ENCODE measurements at places on chromosomes 1 and 21.
A peak's percentile ranks its signal among the peaks of the same experiment; 100 is the strongest.

DNA sequence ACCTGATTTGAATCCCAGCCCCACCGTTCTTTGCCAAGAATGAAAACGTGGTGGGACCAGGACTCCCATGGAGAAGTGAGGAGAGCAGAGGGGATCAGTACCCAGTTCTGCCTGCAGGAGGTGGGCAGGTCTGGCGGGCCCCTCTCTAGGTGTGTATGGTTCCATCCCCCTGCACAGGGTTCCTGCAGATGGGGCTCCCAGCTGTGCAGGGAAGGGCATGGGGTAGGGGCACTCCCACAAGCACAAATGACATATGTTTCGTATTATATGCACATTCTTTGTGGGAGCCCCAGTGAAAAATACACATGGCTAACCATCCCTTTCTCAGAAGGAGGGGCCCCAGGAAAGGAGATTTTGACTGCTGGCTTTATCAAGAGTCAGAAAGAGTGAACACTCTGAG, 144.6 kb downstream of the PLPP3 start:
- DNase-seq: no peak

- no peak for DNase-seq
These were observed 100.6 kb upstream of the RUNX1 start for GRCh38 chr21:35149698-35150097.

DNA sequence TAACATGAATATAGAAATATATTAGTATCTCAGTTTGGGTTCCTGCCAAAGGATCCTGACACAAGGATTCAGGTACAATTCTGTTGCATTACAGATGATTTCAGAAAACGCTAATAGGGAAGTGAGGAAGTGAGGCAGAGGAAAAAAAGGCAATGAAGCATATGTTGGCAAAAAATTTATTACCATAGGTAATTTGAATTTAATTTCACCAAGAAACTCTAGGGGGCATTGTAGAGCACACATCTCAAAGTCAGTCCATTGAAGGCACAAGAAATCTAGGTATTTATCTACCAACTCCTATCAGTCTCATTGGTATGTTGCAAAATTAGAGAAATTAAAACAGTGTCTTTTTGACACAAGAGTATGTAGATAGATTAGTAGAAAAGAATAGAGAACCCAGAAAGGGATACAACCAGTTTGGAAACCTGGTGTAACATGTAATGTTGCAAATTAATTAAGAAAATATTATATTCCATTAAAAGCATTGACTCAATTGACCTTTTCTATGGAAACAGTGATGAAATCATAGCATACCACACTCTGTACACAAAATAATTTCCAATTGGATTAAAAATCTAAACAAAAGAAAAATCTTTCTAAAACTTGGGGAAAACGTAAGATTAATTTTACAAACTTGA, 104.9 kb upstream of the SNX7 start:
- DNase-seq: no peak

DNA sequence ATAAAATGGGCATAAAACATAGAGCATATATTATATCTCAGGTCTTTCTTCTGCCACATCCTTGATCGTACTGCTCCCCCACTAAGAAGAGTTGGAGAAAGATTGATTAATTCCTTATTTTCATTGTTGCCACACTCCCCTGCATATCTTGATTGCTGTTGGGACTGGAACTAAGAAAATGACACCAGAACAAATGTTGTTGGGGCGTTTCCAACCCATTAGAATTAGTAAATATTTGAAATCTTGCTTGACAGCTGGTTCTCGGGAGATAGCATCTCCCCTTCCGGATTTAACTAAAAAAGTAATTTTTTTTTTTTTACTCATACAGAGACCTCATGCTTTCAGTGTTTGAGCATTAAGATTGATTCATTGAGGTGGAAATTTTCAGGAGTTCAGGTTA, 493.0 kb upstream of the PLXNA2 start:
- DNase-seq: no peak

- no peak for DNase-seq
These were observed 1171.8 kb downstream of the AMY1C start for GRCh38 chr1:104921525-104921924.

- DNase-seq: no peak
These were observed 9.4 kb upstream of the UHMK1 start for GRCh38 chr1:162488219-162488618.

GRCh38 chr1:205495237-205495823, 9.1 kb upstream of the CDK18 start:
- DNase-seq: no peak

- DNase-seq: no peak
These were observed 2.6 kb upstream of the RORC start for GRCh38 chr1:151834239-151834638.

DNA sequence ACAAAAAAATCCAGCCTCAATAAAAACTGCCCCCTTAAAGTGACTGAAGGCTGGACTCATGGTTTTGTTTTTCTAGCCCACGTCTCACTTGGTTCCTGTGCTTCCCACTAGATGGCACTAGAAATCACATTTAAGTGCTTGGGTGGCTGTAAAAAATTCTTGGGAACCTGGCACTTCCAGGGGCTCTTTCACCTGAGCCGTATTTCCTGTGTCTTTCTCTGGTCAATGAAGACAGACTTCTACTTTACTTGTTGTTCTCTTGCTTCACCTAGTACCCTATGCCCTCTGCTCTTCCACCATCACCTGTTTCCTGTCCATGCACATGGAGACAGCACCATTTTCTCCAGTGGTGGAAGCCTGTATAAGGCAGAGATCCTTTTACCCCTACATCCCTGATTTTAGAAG, 20.0 kb downstream of the METTL13 start:
- DNase-seq: no peak

DNA sequence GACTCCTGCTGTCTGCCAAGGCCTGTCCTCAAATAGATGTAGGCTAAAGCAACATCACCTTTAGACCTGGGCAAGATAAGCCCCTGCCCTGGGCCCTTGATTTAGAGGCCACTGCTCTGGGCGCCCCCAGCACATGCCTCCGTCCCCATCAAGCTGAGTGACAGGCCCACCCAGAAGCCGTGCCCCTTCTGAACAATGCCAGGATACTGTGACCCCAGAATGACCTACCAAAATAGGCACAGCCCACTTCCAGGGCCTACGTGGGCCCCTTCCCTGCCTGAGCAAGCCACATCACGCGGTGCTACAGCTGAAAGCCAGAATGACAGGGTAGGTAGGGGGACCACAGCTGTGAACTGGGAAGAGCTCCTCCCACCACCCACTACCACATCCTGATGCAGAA, 24.7 kb upstream of the BECN2 start:
- no peak for DNase-seq

GRCh38 chr21:46532080-46532479, 72.8 kb downstream of the S100B start:
- no peak for DNase-seq

- DNase-seq: peak; percentile 36
These were observed 51.8 kb upstream of the FAM89A start for GRCh38 chr1:231091831-231092301.

DNA sequence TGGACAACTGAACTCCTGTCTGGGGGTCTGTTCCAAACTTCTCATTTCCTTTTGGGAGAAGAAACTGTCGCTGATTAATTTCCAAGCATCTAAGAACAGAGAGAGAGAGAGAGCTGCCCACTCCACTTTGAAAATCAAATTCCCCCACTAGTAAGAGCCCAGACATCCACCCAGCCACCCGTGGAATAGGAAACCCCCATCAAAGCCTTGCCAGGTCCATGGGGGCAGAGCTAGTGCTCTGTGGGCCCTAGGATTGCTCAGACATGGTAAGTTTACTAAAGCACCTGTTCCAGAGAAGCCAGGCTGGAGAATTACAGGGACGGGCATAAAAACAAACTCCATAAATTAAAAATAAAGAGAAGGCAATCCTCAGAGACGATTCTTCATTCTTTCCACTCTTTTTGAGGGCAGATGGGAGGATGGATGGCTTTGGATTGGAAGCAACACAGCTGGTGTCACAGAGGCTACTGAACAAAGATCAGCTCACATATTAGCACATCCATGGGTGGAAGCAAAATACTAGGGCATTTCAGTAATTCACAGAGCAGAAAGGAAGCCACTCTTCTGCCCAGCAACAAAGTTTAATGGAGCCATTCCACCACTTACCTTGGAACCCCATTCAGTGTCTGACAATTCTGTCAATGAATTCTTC, 103.9 kb downstream of the COLGALT2 start:
- DNase-seq: no peak

- no peak for DNase-seq
These were observed 161.4 kb upstream of the LMO4 start for GRCh38 chr1:87167157-87167789.

- DNase-seq: no peak
These were observed 27.0 kb downstream of the DNASE2B start for GRCh38 chr1:84425150-84425896.

GRCh38 chr1:214102907-214103306, 115.1 kb downstream of the PROX1 start:
- no peak for DNase-seq

GRCh38 chr1:86750076-86750475, 45.7 kb downstream of the SH3GLB1 start:
- DNase-seq: no peak

DNA sequence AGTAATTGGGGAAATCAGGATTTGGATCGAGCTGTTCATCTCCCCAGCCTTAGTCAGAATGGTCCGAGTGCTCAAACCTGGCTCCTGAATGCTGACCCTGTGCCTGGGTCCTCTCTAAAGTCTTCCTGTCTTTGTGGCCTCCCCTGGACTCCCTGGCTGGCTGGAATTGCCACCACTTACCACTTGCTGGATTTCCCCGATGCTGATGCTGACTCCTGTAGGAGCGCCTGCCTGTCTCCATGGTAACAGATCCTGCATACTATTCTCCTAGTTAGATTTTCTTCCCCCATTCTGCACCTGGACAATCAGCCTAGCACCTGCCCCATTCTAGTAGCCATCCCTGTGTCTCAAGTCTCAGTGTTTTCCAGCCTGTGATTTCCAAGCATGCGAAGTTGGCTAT, 382.2 kb upstream of the ESRRG start:
- DNase-seq: no peak

GRCh38 chr1:158039380-158039779, 45.9 kb downstream of the KIRREL1 start:
- DNase-seq: no peak

DNA sequence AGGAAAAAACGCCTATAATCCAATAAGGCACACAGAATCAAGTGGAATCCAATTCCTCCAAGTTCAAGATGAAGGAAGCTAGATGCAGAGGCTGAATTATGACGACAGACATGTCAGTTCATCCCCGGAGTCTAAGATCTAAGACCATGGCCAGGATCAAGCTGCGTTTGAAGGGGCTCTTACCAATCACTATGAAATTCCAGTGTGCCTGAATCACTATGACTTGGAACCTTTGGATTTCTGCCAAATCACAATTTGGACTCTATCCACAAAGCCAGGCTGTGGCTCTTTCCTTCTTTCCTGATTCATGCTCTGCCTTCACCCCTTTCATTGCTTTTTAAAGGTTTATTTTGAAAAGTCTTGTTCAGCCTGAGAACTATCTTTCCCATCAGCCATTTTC, 17.1 kb downstream of the OLIG2 start:
- DNase-seq: no peak

- no peak for DNase-seq
These were observed 13.5 kb downstream of the PLCH2 start for GRCh38 chr1:2489615-2490014.

DNA sequence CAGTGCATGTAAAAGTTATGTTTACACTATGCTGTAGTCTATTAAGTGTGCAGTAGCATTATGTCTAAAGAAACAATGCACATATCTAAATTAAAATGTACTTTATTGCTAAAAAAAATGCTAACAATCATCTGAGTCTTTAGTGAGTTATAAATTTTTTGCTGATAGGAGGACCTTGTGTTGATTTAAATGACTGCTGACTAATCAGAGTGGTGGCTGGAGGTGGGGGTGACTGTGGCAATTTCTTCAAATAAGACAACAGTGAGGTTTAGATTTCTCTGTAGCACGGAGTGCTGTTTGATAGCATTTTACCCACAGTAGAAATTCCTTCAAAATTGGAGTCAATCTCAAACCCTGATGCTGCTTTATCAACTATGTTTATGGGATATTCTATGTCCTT, 37.0 kb downstream of the HS2ST1 start:
- no peak for DNase-seq

GRCh38 chr1:235113183-235113917, 15.3 kb downstream of the TOMM20 start:
- DNase-seq: no peak

DNA sequence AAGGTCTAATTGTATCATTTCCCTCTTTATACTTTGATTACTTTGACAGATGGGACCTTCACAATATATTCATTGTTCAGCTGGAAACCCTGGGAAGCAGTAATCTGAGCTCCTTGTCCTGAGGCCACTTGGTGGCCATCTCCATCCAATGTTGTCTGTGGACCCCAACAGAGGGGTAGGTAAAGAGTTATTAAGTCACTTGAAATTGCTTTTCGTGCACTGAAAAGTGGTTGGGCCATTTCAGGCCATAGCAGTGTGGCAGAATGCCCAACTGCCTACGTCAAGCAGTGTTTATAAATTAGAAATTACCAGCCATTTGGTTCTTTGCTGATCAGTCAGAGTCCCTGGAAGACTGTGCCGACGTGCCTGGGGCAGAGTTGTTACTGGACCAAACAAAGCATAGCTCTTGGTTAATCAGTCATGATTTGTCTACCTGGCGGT, 308.3 kb upstream of the USP25 start:
- no peak for DNase-seq

DNA sequence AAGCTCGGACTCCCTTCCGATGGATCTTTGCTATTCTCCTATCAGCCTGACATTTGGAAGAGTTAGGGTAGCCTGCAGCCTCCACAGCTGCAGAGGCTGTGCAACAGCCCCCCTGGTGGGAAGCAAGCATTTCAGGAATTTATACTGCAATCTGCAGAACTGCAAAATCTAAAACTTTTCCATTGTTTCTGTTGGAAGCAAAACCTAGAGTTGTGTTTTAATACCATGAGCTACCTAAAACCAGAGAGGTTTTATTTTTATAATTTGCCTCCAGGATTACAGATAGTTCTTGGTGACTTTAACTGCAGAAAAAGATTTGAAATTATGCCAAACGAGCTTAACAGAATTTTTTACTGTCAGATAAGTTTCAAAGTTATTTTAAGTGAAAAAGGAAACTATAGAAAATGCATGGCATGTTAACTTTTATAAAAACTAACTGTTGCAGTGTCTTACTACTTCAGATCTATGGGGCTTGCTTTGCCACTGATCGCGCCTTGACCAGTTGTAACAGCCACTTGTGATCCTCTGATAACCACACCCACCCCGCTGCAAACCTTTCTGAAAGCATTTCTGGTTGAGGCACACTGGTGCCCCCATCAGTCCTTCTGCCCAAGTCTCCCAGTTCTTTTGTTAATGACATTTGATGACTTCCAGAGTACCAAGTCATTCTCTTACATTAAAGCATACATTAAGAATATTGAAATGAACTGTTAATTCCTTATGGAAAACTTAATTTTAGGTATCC, 64.8 kb downstream of the PRDM2 start:
- DNase-seq: no peak

GRCh38 chr1:10143961-10144485, 66.3 kb upstream of the KIF1B start:
- DNase-seq: no peak

GRCh38 chr1:156821801-156822200, 5.2 kb upstream of the SH2D2A start:
- DNase-seq: no peak

GRCh38 chr1:208731981-208732821, 488.0 kb upstream of the PLXNA2 start:
- no peak for DNase-seq

- no peak for DNase-seq
These were observed 24.7 kb upstream of the LRRC47 start for GRCh38 chr1:3821004-3821403.

All from activated naive CD4-positive, alpha-beta T cell treated with anti-CD3 and anti-CD28 coated beads, Interleukin-2, amount 50 U/mL, for 16 hours (primary cell).